ENCODE measurements at places on chromosomes 5 and 9.

DNA sequence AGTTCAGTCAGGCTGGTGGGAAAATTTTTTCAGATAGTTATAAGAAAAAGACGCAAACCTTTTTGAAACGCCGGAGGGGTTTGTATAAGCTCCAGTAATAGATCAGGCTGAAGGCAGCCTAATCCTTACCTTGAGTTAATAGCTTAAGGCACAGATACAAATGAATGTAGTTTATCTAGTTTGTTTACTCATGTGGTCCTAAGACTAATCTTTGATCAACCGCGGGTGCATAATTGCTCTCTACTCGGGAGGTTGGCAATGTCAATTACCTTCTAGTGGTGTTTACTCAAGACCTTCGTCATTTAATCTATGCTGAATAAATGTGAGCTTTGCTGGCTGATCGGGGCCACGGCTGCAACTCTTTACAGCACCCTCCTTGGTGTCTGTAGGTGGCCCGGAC is 665 bp upstream of the INSL4 start:
- no peak for DNase-seq

GRCh38 chr9:90873422-90873821 is 71.8 kb downstream of the SYK start:
- DNase-seq: no peak

- DNase-seq: no peak
Measured at GRCh38 chr5:141523991-141524390, 35.1 kb downstream of the PCDHGC5 start.

DNA sequence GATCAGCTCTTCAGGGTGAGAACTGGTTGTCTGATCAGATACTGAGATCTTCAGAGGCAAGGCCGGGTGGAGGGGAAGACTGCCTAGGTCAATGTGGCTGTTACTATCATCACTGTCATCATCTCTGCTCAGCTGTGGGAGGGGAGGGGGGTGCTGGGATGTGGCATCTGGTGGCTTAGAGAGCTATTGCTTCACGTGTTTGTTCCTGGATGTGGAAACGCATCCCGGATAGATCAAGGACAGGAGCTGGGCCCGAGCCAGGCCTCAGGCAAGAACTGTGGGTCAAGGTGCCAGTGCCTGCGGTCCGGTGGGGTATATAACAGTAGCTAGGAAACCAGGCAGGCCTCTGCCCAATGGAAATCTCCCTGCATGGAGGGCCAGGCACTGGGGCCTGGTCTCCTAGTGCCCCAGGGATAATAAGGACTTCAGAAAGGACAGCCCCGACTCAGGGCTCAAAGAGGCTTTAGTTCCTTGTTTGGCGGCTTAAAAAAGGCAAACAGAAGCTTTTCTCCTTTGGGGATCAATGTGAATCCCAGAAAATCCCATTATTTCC is 30.3 kb upstream of the TIFAB start:
- DNase-seq: no peak

DNA sequence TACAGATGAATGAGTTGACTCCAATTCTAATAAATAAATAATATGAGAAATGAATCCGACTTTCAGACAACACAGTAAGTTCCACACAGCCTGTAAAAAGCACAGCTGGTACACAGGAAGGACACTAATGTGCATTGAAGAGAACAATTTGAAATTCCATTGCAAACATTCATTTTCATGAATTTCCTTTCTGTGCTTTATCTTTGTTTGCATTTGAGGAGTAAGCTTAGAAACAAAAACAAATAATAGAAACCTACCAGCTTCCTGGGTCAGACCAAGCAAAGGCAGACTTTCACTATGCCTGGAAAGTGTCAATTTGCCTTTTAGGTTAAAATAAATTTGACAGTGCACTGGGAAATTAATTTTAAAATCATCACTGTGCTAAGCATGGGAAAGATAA is 143.8 kb upstream of the VLDLR start:
- DNase-seq: no peak

GRCh38 chr5:98573834-98574320 is 199.6 kb upstream of the RGMB start:
- no peak for DNase-seq

GRCh38 chr5:67287510-67288268 is 91.1 kb upstream of the CD180 start:
- no peak for DNase-seq

Data from effector CD4-positive, alpha-beta T cell (primary cell).